ENCODE measurements at places on chromosomes 6 and 20.

- no peaks in the 10 kb centered on the region for H3K4me1 ChIP-seq
- no peaks in the 10 kb centered on the region for H3K36me3 ChIP-seq
- no peak for DNase-seq
- H3K27ac ChIP-seq, result no peak overlapping the region
Measured at GRCh38 chr6:3800850-3801591, 48.2 kb upstream of the FAM50B start.

DNA sequence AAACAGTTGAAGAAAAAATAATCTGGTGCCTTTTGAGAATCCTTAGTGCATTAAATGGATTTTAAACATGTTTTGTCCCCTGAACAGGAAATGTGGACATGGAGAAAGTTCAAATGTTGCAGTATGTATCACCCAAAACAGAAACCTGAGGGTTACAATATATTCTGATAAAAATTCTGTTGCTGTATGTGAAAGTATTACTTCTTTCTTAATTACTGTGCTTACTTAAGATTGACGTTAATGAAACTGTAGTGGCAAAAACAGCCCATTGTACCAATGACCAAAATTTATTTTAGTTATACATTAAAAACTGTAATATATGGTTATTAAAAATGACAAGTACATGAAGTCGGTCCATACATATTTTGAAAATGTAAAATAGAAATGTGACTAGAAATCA lies 100.6 kb downstream of the PRDM1 start:
- DNase-seq, result no peak
- no peak overlapping the region for H3K4me3 ChIP-seq
- H3K27me3 ChIP-seq, result no peaks in the 10 kb centered on the region
- no peaks in the 10 kb centered on the region for H3K4me1 ChIP-seq
- H3K27ac ChIP-seq, result no peak overlapping the region

DNA sequence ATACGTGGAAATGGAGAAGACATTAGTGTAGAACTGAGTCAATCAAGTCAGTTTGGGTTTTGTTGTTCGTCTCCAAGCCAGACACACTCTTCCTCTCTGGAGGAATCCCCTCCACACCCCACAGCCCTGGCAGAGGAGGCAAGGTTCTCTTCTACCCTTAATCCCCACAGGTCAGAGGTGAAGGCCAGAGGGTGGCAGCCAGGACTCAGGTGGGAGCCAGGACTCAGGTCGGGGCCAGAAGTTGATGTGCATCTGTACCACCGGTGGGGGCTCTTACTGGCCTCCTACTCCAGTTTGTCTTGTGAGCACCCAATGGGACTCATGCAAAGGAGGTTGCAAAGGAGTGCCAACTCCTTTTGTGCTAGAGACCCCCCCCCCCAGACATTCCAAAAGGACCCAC lies 126.4 kb downstream of the TBXT start:
- no peak for DNase-seq
- no peaks in the 10 kb centered on the region for H3K36me3 ChIP-seq
- no peaks in the 10 kb centered on the region for H3K27me3 ChIP-seq
- no peak overlapping the region for H3K27ac ChIP-seq

DNA sequence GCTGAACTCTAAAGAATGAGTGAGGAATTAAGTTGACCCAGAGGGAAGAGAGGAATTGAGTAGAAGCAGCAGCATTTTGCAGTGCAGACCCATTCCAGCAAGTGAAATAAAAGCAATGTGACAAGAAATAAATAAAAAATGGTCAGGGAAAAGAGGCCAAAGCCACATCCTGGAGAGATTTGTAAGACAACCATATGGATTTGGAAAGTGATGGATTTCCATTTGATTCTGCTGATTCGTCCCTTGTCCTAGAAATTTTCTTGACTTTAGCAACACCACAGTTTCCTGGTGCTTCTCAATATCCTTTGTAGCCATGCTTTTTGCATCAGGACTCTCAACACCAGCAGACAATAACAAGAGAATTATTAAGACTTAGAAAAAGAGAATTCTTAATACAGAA lies 29.8 kb downstream of the ANKEF1 start:
- DNase-seq, result no peak
- no peaks in the 10 kb centered on the region for H3K36me3 ChIP-seq
- H3K27ac ChIP-seq, result no peak overlapping the region
- H3K4me1 ChIP-seq, result no peaks in the 10 kb centered on the region
- H3K27me3 ChIP-seq, result no peaks in the 10 kb centered on the region

- H3K27ac ChIP-seq, result peak overlapping the region; percentile 99
- no peaks in the 10 kb centered on the region for H3K27me3 ChIP-seq
- no peaks in the 10 kb centered on the region for H3K36me3 ChIP-seq
- H3K4me3 ChIP-seq, result peak overlapping the region; percentile 70
- peaks cover 4% of the 10 kb centered on the region for H3K4me1 ChIP-seq
- peak; percentile 99 for DNase-seq
Measured at GRCh38 chr6:27132532-27133280, 114.8 kb upstream of the PRSS16 start.

DNA sequence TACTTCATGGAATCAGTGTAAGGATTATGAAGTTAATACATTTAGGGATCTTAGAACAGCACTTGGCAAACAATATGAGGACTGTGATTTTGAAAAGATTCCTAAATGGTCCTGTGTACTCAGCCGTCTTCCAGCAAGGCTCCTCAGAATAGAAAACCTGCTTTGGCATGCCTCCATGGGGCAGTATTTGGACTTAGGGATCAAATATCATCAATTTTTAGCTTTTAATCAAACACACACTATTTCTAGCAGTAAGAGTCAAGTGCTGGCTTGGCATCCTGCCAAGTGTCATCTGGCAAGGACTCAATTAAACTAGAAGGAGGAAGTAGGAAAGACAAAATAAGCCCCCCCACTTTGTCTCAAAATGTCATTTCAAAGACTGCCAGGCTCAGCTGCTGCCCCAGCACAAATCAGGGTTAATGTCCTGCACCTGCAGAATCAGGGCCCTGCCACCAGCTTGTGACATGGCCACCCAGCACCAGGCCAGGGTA lies 40.8 kb downstream of the IYD start:
- DNase-seq, result no peak
- H3K4me1 ChIP-seq, result no peaks in the 10 kb centered on the region
- H3K36me3 ChIP-seq, result no peaks in the 10 kb centered on the region
- H3K27me3 ChIP-seq, result no peaks in the 10 kb centered on the region

- no peak overlapping the region for H3K4me3 ChIP-seq
- no peaks in the 10 kb centered on the region for H3K27me3 ChIP-seq
- H3K36me3 ChIP-seq, result no peaks in the 10 kb centered on the region
- DNase-seq, result no peak
- no peak overlapping the region for H3K27ac ChIP-seq
Measured at GRCh38 chr6:10534419-10534762, 13.2 kb downstream of the GCNT2 start.

DNA sequence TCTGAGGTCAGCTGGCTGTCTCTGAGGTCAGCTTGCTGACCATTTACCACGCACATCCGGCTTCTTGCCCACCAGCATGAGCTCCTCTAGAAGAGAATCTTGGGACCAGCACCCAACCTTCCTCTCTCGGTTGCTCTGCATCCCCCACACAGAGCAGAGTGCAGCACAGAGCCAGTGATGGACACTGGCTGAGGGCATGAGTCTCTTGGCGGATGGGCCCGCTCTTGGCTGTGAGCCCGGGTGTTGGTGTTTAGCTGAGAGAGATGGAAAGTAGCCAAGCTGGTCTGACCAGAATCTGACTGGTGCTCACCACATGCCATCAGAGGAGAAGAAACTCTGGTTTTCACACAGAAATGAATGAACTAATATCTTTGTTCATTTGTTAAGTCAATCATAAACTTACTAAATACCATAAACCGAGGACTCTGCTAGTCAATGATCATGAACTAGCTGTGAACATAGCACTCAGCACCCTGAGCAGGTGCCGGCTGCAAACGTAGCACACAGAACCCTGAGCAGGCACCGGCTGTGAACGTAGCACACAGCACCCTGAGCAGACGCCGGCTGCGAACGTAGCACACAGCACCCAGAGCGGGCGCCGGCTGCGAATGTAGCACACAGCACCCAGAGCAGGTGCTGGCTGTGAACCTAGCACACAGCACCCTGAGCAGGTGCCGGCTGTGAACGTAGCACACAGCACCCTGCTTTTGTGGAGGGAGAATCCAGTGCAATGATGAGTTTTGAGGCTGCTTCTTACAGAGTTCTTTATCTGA lies 10.4 kb upstream of the THBS2 start:
- H3K27ac ChIP-seq, result no peak overlapping the region
- no peak overlapping the region for H3K4me3 ChIP-seq
- no peak for DNase-seq
- peaks cover under 1% of the 10 kb centered on the region for H3K4me1 ChIP-seq
- H3K27me3 ChIP-seq, result no peaks in the 10 kb centered on the region
- H3K36me3 ChIP-seq, result no peaks in the 10 kb centered on the region

GRCh38 chr6:33419580-33420490 lies at the start of gene SYNGAP1:
TSS of gene SYNGAP1 (plus strand) at chr6:33420065. CDS start at chr6:33420265, 200 bp downstream.
- peak within 1 kb of the TSS; percentile 98 for H3K27ac ChIP-seq
- no peaks in the 10 kb centered on the region for H3K27me3 ChIP-seq
- peaks cover 55% of the 10 kb centered on the region for H3K4me1 ChIP-seq
- DNase-seq, result peak; percentile 69
- H3K36me3 ChIP-seq, result peaks cover 17% of the 10 kb centered on the region

GRCh38 chr20:13753436-13754036 lies 31.2 kb downstream of the ESF1 start:
- H3K4me1 ChIP-seq, result no peaks in the 10 kb centered on the region
- H3K4me3 ChIP-seq, result no peak overlapping the region
- H3K36me3 ChIP-seq, result no peaks in the 10 kb centered on the region
- no peaks in the 10 kb centered on the region for H3K27me3 ChIP-seq

DNA sequence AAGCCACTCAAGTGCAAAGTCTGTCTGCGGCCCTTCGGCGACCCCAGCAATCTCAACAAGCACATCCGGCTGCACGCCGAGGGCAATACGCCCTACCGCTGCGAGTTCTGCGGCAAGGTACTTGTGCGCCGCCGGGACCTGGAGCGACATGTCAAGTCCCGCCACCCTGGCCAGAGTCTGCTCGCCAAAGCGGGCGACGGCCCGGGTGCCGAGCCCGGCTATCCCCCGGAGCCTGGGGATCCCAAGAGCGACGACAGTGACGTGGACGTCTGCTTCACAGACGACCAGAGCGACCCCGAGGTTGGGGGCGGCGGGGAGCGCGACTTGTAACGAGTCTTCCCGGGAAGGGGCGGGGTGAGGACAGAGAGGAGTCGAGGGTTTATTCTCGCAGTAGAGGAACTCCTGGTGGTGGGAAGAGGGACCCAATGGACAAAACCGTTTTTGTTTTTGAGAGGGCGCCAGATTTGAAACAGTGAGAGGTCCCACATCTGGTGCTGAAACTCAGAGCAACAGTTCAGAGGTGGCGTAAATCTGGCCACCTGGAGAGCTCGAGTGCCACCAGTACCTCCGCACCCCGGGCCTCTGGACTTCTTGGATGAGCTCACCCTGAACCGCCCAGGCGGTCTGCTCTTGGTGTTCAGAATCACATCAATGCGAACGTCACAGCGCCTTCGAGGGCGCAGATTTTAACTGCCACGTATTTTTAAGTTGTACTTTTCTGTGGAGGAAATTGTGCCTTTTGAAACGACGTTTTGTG lies 8.0 kb downstream of the PRDM13 start:
- no peaks in the 10 kb centered on the region for H3K36me3 ChIP-seq
- H3K4me1 ChIP-seq, result peaks cover 10% of the 10 kb centered on the region
- no peak overlapping the region for H3K27ac ChIP-seq
- no peak for DNase-seq
- no peak overlapping the region for H3K4me3 ChIP-seq

DNA sequence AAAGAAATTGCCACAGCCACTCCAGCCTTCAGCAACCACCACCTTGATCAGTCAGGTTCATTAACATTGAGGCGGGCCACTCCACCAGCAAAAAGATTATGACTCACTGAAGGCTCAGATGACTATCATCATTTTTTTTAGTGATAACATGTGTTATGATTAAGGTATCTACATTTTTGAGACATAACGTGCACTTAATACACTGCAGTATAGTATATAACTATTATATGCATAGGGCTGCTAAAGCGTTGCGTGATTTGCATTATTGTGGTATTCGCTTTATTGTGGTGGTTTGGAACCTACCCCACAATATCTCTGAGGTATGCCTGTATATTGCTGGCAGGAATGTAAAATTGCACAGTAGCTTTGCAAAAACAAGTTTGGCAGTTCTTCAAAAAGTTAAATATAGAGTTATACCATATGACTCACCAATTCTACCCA lies 6.8 kb upstream of the RIPK1 start:
- H3K27me3 ChIP-seq, result peaks cover 17% of the 10 kb centered on the region
- H3K4me3 ChIP-seq, result no peak overlapping the region
- H3K4me1 ChIP-seq, result peaks cover 11% of the 10 kb centered on the region
- H3K27ac ChIP-seq, result no peak overlapping the region
- H3K36me3 ChIP-seq, result no peaks in the 10 kb centered on the region
- DNase-seq, result no peak

DNA sequence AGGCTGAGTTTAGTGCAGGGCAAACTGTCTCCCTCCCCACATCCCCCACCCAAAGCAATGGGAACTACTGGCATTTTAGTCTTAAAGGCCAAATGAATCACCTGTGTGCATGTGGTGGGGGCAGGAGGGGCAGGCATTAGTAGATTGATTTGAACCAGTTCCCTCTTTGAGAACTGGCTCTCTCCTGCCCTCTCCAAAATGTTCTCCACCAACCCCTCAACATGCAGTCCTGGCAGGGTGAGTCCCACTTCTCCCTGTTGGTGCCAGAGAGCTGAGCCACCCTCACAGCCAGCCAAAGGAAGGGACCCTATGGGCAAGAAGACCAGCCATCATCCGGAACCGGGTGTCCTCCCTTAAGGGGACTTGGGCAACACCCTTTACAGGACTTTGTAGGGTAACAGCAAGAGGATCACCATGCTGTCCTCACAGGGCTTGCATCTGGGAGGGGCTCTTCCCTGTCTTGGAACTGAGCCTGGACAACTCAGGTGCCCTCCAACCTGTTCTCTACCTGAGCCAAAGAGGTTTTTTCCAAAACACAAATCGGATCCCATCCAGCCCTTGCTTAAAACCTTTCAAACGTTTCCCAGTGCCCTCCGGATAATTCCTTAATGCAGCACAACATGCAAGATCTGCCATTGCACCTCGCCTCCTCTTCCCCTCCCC lies 80.6 kb downstream of the MRPL14 start:
- H3K4me1 ChIP-seq, result no peaks in the 10 kb centered on the region
- no peaks in the 10 kb centered on the region for H3K36me3 ChIP-seq
- no peaks in the 10 kb centered on the region for H3K27me3 ChIP-seq
- H3K4me3 ChIP-seq, result no peak overlapping the region
- no peak for DNase-seq
- H3K27ac ChIP-seq, result no peak overlapping the region

DNA sequence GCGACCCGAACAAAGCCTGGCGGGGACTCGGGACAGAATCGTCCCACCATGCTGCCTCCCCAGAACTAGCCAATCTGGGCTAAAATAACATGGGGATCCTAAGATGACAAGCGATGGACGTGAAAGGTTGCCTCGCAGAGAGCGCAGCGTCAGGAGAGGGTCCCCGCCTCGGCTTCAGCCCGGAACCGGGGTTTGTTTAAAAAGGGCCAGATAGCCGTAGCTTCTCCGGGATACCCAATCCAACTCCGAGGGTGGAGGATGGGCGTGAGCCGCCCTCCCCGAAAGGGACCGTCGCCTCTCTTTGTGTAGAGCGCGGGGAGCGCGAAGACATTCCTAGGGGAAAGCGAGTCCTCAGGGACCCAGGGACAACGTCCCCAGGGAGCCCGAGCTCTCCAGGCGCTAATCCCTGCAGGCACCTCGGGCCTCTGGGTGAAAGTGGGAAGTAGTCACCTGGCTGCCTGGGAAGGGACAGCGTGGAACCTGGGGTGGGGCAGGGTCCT lies 643 bp downstream of the CD24 start:
- DNase-seq, result no peak
- peak overlapping the region; percentile 11 for H3K4me3 ChIP-seq
- peaks cover 16% of the 10 kb centered on the region for H3K4me1 ChIP-seq
- no peak overlapping the region for H3K27ac ChIP-seq

Measured in thymus (tissue), 14 donors.